ENCODE measurements at places on chromosomes 13 and 19.

- DNase-seq: no peak
Measured at GRCh38 chr13:98528663-98529064, 48.2 kb downstream of the STK24 start.

- no peak for DNase-seq
Measured at GRCh38 chr13:99191900-99192399, 8.7 kb upstream of the UBAC2 start.

GRCh38 chr19:37855098-37855497, 51.3 kb downstream of the WDR87 start:
- DNase-seq: no peak

- peak; percentile 32 for DNase-seq
Measured at GRCh38 chr19:19597809-19598306, 20.6 kb downstream of the PBX4 start.

GRCh38 chr13:42876270-42876714, 94.9 kb downstream of the FAM216B start:
- no peak for DNase-seq

All from T-helper 9 cell (primary cell).